ENCODE measurements at places on chromosomes 1 and 21.

DNA sequence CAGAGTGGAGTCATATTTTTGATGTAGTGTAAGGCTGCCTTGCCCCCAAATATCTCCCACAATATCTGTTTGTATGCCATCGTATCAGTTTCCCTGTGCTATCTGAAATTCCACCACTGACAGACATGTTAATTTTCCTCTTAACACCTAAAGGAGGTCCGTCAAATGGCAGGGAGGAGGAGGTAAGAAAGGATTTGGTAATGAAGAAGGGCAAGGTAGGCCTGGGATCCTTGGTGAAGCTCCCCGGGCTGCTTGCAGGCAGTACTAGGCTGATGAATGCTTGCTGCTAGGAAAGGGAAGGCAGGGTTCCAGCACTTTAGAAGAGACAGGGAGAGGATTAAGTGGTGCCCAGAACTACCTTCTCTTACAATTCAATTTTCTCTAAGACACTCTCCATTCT lies 402.4 kb upstream of the ZP4 start:
- DNase-seq = no peak

DNA sequence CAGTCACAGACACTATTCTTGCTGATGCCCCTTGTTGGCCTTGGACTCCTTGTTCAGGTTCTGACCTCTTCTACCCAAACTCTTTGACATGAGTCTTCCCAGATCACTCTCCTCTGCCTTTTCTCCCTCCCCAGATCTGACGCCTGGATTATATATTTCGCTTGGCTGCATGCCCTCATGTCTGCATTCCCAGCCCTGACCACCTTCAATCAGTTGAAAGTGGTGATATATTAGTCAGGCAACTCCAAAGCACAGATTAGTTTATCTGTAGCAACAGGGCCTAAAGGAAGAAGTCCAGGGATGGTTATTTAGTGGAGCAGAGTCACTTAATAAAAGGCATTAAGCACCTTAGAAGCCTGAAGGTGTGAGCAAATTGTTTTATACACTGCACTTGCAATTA lies 110.0 kb upstream of the GUCA2B start:
- DNase-seq = no peak

DNA sequence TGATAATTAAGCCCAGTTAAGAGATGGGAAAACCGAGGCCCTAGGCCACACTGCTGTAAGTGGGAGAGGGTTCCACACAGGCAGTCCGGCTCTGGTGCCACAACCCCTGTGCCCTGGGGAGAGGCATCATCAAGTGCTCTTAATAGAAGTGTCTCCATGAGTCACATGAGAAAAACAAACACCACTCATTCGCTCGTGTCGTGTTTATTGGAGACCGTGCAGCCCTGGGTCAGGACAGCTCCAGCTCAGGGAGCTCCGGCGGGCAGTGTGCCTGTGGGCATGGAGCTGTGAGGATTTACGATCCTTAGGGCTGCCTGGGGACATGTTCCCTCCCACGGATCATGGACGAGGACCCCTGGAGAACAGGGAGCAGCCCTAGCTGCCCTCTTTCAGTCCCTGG lies 658.5 kb downstream of the AJAP1 start:
- no peak for DNase-seq

- no peak for DNase-seq
These were observed 169.2 kb upstream of the SGIP1 start for GRCh38 chr1:66364578-66365391.

- no peak for DNase-seq
These were observed 23.2 kb upstream of the QSOX1 start for GRCh38 chr1:180131510-180131909.

- DNase-seq = no peak
These were observed 62.5 kb upstream of the AJAP1 start for GRCh38 chr1:4591926-4592325.

DNA sequence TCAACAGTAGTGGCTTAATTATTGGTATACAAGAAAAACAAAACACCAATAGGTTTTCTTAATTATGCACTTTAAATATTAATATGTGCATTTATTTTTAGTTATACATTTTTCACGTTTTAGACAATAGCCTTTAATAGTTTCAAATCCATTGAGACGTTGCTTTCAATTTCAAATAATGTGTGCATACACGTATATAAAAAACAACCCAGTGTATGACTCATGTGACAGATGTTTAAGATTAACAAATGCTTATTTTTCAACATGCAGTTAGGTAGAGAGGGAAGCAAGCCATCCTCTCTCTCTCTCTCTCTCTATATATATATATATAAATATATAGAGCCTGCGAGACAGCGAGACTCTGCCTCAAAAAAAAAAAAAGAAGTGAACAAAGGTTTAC lies 24.3 kb downstream of the EYA3 start:
- no peak for DNase-seq

- DNase-seq = no peak
These were observed 60.8 kb downstream of the BCAR3 start for GRCh38 chr1:93620841-93621210.

DNA sequence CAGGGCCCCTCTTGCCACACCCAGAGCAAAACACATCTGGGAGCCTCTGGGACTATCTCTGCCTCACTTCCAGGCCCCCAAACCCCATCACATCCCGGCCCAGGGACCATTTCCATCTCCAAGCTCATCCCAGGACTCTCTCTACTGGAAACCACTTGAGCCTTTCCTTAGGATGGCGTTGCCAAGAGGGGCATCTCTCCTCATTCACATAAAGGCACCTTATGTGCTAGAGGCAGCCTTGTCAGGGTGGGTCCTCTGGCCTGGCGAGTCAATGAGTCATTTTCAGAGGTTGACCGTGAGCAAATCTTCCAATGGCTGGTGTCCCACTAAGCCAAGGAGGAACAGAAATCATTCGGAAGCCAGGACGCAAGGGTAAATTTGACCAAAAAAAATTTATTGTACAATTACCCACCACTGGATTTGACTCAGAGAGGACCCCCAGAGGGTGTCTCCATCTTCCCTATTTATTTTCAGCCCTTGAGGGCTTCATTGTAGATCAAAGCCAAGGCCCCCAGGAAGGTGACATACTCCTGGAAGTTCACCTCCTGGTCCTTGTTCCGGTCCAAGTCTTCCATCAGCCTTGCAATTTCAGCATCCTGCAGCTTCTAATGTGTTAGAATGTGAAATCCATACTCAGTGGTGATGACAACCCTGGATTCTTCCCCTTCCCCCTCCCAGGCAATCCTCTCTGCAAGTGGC lies 1.4 kb downstream of the S100A6 start:
- no peak for DNase-seq

DNA sequence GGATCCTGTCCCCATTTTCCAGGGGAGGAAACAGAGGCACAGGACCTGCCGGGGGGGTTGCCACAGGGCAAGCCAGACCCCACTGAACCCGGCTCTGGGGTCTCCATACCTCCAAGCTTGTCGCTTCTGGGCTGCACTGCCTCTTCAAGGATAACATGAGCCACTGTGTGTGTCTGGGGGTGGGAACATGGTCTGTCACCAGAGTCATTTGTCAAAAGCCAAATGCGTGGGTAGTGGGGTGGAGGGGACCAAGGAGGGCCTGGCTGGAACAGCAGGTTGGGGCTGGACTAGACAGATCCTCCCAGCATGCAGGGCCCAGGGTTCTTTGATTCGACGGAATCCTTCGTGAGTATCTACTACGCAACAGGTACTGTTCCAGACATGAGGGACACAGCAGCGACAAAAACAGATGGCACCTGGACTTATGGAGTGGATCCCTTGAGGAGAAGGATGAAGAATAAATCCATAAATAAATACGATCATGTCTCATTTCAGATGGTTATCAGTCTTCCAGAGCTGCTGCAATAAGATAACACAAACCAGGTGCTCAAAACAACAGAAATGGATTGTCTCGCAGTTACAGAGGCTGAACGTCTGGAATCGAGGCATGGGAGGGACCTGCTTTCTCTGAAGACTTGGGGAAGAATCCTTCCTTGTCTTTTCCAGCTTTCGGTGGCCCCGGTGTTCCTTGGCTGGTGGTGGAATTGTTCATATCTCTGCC lies 28.7 kb downstream of the C1QB start:
- DNase-seq = no peak

DNA sequence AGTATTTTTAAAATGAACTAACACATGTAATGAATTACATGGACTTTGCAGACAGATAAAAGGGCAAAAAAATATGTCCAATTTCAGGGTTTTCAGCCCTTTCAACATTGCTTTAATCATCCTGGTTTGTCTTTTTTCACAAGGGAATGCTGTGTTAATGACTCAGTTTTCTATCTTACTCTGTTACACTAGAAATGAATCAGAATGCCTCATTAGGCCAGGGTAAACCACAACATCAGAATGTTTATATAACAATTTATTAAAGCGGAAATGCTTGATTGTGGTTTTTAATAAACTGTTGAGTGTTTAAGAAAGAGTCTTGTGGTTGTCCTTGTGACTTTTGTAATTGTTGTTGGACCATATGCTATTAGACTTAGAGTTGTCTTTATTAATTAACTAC lies 13.5 kb downstream of the GORAB start:
- no peak for DNase-seq

DNA sequence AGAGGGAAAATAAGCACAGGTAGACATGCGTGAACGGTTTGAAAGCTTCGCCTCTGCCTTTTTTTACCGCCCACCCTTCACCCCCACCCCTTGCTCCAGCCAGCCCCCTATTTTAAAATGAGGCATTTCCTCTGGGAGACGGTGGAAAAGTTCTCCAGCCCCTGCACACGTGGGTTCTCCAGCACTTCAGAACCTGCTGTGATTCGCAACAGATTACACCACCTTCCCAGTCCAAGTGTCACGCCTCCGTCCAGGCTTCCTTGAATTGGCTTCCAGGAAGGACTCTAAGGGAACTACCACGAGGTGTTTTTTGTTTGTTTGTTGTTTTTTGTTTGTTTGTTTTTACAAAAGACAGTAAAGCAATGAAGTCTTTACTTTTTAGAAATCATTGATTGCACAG lies 2.6 kb downstream of the LRRC7 start:
- DNase-seq = peak; percentile 4

DNA sequence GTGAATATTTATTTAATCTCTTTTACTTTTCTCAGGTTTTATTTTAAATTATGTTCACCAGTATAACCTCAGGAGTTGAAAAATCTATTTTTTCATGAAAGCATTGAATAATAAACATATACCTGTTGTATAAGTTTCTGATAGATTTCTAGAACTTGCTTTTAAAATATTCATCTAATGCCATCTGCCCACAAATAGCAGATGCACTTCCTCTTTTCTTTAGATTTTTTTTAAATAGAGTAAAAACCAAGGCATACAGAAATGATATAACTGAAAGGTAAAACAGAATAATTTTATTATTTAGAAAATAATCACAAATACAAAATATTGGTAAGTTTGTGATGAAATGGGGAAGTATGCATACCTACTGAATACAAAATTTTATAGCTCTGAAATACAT lies 130.7 kb upstream of the PRMT6 start:
- DNase-seq = no peak

- no peak for DNase-seq
These were observed 2.8 kb downstream of the SELL start for GRCh38 chr1:169708647-169709046.

- DNase-seq = no peak
These were observed 26.2 kb upstream of the CAP1 start for GRCh38 chr1:40014253-40014706.

DNA sequence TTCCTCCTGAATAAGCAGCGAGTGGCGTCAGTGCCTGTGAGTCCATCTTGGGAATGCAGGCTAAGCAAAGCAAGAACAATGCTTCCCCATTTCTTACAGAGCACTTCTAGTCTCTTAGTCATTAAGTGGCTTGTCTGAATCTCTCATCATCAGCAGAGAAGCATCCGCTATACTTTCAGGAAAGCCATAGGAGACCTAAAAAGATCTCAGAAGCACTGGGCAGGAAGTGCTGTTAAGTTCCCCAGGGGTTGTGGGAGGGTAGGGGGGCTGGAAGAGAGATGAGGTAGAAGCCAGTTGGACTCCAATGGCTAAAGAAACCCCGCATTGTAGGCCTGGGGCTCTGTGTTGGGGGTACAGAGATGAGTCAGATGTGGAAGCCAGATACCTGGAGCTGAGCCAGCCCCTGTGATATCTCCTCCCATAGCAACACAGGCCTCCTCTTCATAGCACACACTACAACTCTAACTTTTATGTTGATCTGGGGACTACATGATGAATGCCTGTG lies 44.9 kb downstream of the SYT6 start:
- DNase-seq = no peak

GRCh38 chr1:215911406-215911968 lies 344.4 kb downstream of the KCTD3 start:
- no peak for DNase-seq

GRCh38 chr1:230077436-230078213 lies 10.6 kb downstream of the GALNT2 start:
- no peak for DNase-seq

- no peak for DNase-seq
These were observed 31.4 kb upstream of the MYOC start for GRCh38 chr1:171683870-171684269.

- DNase-seq = no peak
These were observed 10.3 kb downstream of the PIGM start for GRCh38 chr1:160021376-160022074.

DNA sequence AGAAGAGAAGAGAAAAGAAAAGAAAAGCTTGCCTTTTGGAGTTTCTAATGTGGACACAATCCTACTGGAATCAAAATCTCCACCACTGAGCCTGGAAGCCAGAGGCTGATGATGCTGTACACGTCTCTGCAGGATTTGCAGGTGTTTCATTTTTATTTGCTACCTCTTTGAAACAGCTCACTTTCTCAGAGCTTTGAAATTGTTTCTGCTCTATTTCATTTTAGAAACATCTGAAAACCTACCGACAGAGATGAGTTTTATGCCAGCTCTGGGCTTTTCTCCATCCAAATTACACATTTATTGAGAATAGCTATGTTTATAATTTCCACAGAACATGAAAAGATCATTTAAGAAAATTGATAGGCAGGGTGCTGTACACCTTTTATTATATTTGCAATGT lies 46.2 kb downstream of the URB2 start:
- no peak for DNase-seq

GRCh38 chr1:94633051-94633450 lies 91.5 kb upstream of the F3 start:
- no peak for DNase-seq

- DNase-seq = no peak
These were observed 81.3 kb upstream of the SELENON start for GRCh38 chr1:25718732-25719131.

DNA sequence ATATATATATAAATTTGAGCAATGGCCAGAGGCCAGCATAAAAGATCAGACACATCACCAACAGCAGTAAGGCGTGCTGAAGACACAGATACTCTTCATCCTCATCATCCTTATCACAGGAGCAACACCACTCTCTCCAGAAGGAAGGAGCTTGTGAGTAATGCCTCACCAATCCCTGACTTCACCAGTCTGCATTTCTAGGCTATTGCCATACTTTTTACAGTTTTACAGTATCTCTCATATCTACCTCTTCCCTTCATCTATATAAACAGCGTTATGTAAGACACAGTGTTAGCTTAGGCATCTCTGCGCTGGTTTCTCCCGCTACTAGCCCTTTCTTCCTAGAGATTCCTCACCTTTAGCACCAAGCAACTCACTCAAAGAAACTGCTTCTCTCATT lies 2.4 kb upstream of the ABL2 start:
- DNase-seq = no peak

Measured in neuronal stem cell (in vitro differentiated cells).